ENCODE measurements at places on chromosomes 13 and 19. TPM values are rescaled to one million over a fixed set of nuclear protein-coding genes. Genes with fewer than 3 reads are reported as not detected.
A peak's percentile ranks its signal among the peaks of the same experiment; 100 is the strongest.

GRCh38 chr13:43232873-43233265, 209.5 kb downstream of the DNAJC15 start:
- no peak for DNase-seq

GRCh38 chr13:52353193-52353592, 52.8 kb downstream of the THSD1 start:
- DNase-seq, result no peak

The TTC9B gene
- total RNA-seq, result not detected

DNA sequence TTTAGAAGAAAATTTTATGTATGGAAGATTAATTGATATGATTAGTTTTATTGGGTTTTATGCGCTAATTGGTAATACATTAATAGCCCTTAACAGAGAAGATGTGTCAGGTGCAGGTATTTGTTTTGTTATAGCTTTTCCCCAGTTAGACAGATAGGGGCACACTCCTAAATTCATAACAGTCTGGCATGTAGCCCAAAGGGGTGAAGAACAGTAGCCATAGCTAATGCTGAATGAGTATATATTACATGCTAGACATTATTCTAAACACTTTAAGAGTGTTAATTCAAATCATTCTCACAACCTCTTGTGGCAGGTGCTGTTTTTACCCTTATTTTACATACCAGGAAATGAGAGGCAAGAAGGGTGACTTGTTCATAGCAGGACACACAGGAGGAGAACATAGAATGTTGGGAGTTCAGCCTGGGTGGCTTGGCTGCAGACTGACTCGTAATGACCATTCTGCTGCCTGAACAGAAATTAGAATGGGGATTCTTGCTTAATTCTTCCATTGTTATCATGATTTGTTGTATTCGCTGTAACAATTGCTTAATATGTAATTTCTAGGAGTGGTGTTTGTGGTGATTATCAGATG, 20.1 kb downstream of the PCCA start:
- no peak for DNase-seq

The RPS19 gene
- total RNA-seq, result 3,294 TPM

The CD37 gene
- total RNA-seq, result 1,998 TPM

- no peak for DNase-seq
Observed at GRCh38 chr19:49718511-49718910, 27.6 kb downstream of the CPT1C start.

The SULT2B1 gene
- total RNA-seq, result not detected

- DNase-seq, result peak; percentile 14
Observed at GRCh38 chr13:20231839-20232555, at the start of gene GJB6. Gene GJB6 (minus strand): TSS chr13:20232319. CDS start chr13:20223480, 8,839 bp downstream.

The PPM1N gene
- 2.6 TPM for total RNA-seq

The ZNF20 gene
- 10.6 TPM for total RNA-seq

DNA sequence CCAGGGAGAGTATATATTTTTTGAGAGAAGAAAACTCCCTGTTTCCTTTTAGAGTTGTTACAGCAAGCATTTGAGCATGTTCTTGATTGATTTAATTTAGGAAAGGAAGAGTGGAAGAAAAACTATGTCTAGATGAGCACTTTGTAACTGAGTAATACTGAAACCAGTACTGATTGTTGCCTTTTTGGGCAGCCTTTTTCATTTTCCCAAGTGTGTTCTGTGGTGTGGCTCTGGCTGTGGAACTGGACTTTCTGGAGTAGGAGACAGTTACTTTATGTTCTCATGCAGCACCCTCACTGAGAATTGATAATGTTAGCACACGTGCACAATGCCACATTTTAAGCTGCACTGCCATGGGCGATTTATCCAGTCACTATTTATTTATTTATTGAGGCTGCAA, 211.5 kb downstream of the LMO7 start:
- DNase-seq, result no peak

The KLK15 gene
- not detected for total RNA-seq

The JSRP1 gene
- 3.0 TPM for total RNA-seq

The ADPRHL1 gene
- total RNA-seq, result 1.3 TPM

The PCDH17 gene
- total RNA-seq, result not detected

GRCh38 chr19:48858984-48859710, 9.3 kb downstream of the PLEKHA4 start:
- peak; percentile 77 for DNase-seq

DNA sequence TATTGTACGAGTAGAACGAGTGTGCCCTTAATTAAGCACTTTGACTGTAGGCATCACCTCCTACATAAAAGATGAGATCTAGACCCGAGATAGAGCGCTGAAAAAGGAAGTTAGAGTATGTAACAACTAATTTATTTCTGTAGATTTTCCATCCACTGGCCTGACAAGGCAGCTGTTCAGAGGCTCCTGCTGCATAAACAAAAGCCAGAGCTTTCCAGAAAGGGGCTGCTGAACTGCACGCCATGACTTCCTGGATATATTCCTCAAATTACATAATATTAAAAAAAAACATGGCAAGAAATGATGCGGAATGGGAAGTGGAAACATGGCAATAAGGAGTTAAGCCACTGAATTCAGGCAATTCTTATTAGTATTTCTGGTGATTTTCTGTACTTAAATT, 89.7 kb downstream of the AKAP11 start:
- no peak for DNase-seq

DNA sequence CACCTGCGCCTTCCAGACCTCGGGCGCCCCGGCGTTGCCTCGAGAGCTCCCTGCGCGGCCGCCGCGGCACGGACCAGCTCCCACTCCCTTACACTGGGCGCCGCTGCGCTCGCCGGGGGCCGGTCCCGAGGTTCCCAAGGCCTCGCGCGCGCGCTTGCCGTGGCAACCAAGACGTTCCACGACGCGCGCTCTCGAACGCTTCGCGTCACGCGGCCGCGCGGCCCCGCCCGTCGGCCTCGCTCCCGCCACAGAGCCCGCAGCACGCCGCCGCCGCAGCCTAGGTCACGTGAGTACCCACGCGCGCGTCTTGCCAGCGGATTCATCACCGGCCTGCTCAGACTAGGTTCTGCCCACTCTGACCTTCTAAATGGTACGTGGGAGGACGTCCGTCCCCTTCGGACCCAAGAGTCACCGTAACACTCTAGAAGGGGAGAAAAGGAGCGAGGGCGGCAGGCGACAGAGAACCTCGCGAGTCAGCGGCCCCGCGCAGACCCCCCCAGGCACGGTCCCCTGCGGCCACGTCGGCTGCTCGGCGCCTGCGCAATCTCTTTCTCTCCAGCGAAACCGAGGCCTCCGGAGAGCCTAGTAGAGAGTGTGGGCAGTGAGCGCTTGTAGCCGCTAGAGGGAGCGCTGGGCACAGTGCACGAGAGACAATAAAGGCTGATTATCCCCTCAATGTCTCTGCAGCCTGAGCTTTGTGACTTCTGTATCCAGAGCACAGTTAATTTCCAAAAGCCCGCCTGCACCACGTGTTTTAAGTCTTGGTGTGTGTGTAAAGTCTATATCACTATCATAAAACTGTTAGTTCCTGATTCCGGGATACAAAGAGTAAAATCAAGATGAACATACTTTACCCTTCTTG, at the start of gene SPART:
TSS of gene SPART (minus strand) at position 173 of the 862 bp plus-strand sequence. CDS start 10,564 bp downstream, outside the sequence.
- peak; percentile 92 for DNase-seq

The DZIP1 gene
- not detected for total RNA-seq

DNA sequence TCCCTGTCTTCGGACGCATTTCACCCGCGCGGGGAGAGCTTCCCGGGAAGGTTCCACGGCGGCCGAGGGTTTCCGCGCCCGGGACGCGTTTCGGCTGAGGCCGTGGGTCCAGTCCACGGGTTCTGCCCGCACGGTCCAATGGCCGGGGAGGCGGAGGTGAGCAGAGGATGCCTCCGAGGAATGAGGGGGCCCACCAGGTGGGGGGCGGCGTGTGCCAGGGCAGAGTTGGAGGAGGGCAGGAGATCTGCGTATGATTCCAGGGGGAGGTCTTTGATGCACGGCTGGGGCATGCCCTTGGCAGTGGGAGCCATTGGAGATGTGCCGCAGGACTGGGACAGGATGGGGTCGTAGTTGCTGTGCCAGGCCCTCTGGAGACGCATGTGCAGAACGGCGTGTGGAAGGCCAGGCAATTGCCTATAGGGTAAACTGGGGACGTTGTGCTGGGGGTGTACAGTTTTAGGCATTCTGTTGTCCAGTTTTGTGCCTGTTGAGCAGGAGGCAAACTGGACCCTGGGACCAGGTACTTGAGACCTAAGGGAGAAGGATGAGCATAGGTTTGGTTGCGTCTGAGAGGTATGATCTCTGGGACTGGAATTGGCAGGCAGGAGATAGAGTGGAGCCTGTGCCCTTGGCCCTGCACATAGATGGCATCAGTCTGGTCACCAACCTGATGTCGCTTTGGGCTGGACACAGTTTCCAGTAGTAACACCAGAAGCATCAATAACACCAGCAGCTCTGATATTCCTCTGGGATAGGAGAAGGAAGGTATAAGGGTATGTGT, 751 bp downstream of the ZNF584 start:
- DNase-seq, result peak; percentile 42

The HSD11B1L gene
- 1.8 TPM for total RNA-seq

The TMEM161A gene
- total RNA-seq, result 23.2 TPM

The OLFM4 gene
- not detected for total RNA-seq

The KIR2DL1 gene
- total RNA-seq, result not detected

DNA sequence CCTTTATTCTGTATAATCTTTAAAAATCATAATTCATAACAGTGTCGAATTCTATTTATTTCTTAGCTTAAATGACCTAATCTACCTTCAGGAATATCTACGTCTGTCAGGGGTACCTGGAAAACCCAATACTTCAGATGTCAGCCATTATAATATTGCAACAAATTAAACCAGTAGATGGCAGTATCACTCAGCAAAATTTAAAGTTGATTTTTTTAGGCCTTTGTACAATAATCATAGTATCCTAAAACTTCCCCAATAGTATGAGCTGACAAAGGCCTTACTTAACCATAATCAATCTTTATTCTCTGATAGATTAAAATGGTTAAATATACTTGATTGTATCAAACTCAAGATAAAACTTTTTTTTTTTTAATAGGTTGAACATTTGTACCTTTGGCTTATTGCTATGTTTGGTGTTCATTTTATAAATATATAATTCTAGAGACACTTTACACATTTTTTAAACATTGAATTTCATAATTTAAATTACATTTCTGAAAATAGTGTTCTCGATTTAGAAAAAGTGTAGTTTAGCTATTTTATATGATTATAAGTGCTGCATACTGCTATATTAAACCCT, 830.2 kb upstream of the SPRY2 start:
- peak; percentile 1 for DNase-seq

DNA sequence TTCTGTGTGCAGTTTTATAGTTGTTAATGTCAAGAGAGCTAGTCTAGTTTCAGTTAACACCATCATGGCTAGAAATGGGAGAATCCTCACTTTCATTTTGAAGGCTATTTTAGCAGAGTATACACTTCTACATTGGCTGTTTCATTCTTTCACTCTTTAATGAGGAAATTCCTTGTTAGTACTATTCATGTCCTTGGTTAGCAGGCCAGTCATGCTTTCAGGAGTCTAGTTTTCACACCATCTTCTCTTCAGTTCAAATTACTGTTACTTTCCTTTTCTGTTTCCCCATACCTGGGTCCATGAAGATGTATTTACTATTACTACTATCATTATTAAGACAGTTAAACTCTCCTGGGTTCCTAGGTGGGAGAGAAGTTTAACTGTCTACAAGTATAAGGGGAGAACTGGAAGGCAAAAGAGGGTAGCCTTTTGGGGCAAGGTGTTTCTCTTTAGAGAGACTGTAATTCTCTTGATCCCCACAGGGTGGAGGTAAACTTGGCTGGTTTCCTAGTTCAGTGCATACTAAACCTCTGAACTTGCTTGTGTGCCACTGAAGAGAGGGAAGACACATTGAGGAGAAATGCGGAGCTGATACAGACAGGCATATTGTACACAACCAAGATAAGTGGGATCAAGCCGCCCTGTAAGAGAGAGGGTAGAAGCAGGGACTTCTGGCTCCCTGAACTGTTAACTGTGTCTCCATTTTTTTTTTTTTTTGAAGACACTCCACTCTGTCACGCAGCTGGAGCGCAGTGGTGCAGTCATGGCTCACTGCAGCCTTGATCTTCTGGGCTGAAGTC, 41.3 kb upstream of the IGFL4 start:
- DNase-seq, result peak; percentile 12

DNA sequence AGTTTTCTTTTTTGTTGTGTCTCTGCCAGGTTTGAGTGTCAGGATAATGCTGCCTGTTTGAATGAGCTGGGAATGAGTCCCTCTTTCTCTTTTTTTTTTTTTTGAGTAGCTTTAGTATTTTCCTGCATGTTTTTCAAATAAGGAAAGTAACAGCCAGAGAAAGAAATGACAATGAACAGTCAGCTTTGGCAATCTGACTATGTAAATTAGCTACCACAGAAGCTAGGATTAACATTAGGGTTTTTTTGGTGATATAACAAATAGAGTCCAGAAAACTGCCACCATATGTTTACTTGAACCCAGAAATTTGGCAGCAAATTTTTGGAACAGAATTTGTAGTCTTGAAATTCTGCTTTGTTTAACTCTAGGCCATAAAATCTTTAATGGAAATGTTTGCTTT, 50.5 kb downstream of the SGCG start:
- no peak for DNase-seq

The AKAP8L gene
- 211 TPM for total RNA-seq

DNA sequence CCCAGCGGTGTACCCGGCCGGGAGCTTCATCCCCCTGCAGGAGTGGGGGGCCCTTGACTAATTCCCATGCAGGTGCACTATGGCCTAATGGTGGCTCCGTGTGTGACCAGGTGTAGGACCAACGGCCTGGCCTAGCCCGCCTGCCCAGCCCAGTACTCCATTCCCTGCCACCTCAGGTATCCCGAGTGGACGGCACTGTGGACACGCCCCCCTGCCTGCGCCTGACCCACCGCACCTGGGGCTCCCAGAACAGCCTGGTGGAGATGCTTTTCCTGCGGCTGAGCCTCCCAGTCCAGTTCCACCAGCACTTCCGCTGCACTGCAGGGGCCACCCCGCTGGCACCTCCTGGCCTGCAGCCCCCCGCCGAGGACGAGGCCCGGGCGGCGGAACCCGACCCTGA, 39.7 kb downstream of the RYR1 start:
- DNase-seq, result no peak

DNA sequence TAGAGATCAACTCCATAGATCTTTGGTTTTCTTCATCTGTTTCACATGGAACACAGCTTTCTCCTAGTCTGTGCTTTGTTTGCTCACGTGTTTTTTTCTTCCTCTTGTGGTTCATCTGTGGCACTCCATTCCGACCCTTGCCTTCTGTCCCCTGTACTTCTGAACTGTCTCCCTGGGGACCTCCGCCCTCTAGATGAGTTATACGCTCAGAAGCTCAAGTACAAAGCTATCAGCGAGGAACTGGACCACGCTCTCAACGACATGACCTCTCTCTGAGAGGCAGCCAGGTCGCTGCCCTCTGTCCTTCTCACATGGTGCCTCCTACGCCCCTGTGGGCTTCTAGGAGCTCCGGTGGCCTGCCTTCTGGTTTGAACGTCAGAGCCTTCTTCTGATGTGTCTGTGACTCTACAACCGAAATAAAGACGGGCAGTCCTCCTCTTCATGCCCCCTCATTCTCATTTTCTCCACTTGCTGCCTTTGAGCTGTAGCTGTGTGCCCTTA, 16.6 kb upstream of the RAB8A start:
- DNase-seq, result peak; percentile 40

The MISP3 gene
- total RNA-seq, result 0.34 TPM

The ATP1A3 gene
- total RNA-seq, result 3.4 TPM

DNA sequence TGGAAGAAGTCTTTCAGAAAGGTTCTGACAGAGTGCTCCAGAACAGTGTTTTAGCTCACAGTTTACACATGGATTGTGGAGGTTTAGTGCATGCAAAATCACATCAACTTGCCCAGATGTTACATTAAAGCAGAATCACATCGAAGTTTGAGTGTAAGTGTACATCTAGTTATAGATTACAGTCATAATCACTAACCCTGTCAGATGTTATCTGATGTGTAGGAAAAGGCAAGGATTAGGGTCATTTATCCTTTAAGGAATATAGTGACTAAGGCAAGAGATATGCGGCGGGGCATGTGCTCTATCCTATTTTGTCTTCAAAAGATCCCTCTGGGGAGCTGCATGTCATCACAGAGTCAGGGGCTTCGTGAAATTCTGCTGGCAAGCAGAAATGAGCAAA, 66.9 kb downstream of the CYSLTR2 start:
- no peak for DNase-seq
